Fibroblast of the aortic adventitia (primary cell): ENCODE measurements at places on chromosomes 5 and 9.

- peak; percentile 2 for DNase-seq
Measured at GRCh38 chr5:114789773-114790402, 379.8 kb downstream of the TRIM36 start.

DNA sequence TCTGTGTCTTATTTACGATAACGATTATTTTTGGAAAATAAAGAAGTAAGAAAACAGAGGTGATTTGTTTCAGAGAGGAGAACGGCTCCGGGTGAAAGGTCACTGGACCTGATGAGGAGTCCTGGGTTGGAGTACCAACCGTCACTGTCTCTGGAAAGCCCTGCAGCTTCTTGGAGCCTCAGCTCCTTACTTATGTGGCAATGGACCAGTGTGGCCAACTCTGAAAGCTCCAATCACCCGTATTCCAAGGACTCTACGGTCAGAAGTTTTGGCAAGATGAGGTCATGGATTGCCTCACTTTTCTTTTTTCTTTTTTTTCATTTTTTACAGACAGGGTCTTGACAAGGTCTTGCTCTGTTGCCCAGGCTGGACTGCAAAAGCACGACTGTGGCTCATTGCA, 84.8 kb downstream of the KLF4 start:
- no peak for DNase-seq

GRCh38 chr5:97553604-97554452, 370.8 kb upstream of the RIOK2 start:
- no peak for DNase-seq

GRCh38 chr5:15926586-15926985, 253.0 kb downstream of the MARCHF11 start:
- DNase-seq: peak; percentile 11

- DNase-seq: no peak
Measured at GRCh38 chr9:96551403-96551802, 68.2 kb downstream of the CDC14B start.

- no peak for DNase-seq
Measured at GRCh38 chr5:107284822-107285525, 385.8 kb downstream of the EFNA5 start.

DNA sequence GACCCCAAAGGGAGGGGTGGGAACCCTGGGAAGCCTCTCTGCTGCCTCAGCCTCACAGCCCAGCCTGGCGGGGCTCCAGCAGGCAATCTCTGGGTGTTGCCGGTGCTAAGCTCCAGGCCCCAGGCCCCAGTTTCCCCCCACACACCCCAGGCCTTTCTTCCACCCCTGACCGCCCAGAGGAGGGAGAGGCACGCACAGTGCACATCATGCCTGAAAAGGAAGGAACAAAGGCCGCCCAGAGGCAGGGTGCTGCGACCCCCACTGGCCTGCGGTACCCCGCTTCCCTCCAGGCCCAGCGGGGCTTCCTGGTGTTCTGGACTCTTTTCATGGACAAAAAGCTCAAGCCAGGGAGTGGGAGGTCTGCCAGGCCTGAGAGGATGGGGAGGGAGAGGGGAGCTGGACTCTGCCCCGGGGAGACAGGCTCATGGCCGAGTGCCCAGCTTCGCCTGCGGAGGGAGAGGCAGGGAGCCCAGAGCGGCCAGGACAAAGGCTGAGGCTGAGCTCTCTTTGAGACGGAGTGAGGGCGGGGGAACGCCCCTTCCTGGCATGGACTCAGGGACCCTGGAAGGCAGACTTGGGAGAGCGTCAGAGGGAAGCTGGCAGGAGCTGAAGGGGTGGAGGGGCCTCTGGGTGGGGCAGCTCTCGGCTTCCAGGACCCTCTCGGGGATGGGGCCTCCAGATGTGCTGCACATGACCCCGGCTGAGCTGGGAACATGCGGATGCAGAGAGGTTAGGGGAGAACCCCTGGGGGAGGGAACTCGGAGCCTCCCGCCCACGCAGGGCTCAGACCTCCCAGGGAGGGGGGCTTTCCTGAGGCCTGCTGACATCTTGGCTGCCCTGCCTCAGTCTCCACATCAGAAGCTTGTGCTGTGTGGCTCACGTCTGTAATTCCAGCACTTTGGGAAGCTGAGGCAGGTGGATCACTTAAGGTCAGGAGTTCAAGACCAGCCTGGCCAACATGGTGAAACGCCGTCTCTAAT, 1.8 kb upstream of the ENTPD2 start:
- peak; percentile 97 for DNase-seq

- DNase-seq: no peak
Measured at GRCh38 chr5:1815881-1816292, 14.7 kb downstream of the NDUFS6 start.

GRCh38 chr9:11135851-11136250, 523.0 kb upstream of the PTPRD start:
- no peak for DNase-seq

DNA sequence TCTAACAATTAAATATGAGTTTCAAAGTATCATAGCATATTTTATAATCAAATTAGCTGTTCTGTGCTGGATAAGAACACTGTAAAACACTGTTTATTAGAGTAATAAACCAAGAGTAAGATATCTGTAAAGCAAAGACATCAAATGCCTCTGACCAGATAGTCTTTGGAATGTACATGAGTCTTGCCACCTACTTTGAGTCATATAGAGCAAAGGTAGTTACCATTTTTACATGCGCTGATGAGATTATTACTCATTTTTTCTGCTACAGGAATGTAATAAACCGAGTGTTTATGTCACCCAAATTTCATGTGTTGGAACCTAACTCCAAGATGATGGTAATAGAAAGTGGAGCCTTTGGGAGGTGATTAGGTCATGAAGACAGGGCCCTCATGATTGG, 654.5 kb downstream of the CETN3 start:
- no peak for DNase-seq

- no peak for DNase-seq
Measured at GRCh38 chr5:12133520-12133919, 229.3 kb upstream of the CTNND2 start.

DNA sequence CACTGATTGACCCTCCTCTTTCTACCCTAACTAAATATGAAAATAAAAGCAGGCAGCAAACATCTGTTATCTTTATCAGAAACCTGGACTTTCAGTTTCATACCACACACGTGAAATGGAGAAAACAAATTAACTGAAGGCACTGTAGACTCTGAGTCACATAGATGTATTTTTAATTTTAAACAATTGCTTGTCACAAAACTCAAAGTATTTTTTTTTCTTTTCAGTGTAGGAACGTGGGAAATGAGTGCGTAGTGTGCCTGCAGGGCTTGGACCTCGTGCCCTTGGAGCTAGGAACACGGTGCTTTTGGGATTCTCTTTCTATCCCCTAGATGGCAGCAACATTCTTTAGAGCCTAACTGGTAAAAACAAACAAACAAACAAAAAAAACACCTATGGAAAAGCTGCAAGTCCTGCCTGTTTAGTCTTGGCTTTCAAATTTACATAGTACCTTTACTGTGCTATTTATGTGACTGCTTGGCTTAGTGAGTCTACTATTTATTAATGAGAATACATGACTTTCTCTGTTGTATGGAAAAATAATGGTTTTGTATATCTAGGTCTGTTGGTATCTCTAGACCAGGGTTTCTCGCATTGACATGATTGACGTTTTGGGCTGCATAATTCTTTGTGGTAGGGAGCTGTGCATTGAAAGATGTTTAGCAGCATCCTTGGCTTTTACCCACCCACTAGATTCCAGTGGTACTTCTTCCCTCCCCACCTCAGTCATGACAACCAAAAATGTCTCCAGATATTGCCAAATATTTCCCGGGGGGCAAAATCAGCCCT, 16.8 kb upstream of the ACTBL2 start:
- peak; percentile 92 for DNase-seq

- no peak for DNase-seq
Measured at GRCh38 chr9:80952363-80952922, 736.9 kb downstream of the TLE1 start.

- peak; percentile 33 for DNase-seq
Measured at GRCh38 chr9:136625101-136626065, 37.3 kb upstream of the EGFL7 start.

DNA sequence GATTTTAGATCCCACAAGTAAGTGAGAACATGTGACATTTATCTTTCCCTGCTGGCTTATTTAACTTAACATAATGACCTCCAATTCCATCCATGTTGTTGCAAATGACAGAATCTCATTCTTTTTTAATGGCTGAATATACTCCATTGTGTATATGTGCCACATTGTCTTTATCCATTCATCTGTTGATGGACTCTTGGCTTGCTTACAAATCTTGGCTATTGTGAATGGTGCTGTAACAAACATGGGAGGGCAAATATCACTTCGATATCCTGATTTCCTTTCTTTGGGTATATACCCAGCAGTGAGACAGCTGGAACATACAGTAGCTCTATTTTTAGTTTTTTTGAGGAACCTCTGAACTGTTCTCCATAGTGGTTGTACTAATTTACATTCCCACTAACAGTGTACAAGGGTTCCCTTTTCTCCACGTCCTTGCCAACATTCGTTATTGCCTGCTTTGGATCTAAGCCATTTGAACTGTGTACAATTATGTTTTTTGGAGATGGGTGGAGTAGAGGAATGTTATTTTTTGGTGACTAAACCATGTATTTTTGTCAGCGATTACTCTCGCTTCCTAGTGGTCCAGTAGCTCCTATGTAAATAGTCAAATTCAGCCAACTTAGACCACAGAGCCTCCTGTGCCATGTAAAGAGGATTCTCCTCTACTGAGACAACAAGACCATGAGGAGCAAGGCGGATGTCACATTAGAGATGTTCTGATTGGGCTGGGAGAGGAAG, 60.6 kb downstream of the TNFSF15 start:
- DNase-seq: peak; percentile 73

- DNase-seq: no peak
Measured at GRCh38 chr5:180287868-180288267, 4.0 kb downstream of the MAPK9 start.

GRCh38 chr5:2740876-2741555, 10.5 kb downstream of the IRX2 start:
- no peak for DNase-seq

GRCh38 chr5:131242728-131243255, 21.1 kb upstream of the CDC42SE2 start:
- DNase-seq: peak; percentile 77

DNA sequence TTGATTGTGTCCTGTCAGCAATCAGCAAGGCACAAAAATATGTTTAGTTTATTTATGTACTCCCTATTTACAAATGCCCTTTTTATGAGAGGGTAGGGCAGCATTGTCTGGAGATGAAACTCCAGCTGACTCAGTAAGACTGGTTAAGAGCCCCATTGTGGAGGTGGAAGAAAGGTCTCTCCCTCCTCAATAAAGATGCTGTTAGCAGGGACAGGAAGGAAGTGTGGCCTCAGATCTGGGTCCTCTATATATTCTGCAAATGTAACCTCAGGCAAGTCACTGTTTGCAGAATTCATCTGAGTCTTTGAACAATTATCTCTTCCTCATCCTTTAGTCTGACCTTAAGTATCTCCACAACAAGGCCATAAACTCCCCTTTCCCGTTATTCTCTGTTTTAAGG, 48.3 kb upstream of the TRAF1 start:
- DNase-seq: no peak

- no peak for DNase-seq
Measured at GRCh38 chr9:107635101-107635802, 145.7 kb upstream of the KLF4 start.

GRCh38 chr9:84189904-84190303, 150.7 kb downstream of the SLC28A3 start:
- no peak for DNase-seq

DNA sequence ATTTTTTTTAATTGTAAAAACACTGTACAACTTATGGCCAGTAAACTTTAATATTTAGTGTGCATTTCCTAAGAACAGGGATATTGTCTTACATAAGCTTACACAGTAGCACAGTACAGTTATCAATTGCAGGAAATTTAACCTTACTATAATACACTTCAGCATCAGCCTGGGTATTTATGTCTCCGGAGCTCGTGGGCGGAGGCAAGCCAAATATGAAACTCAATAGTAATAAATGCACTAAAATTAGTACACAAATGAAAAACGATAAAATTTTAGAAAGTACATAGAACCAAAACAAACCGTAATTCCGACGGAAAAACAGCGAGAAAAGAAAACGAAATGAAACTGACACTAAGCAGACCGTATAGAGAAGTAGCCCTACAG, 91.2 kb downstream of the ANXA2R start:
- no peak for DNase-seq

DNA sequence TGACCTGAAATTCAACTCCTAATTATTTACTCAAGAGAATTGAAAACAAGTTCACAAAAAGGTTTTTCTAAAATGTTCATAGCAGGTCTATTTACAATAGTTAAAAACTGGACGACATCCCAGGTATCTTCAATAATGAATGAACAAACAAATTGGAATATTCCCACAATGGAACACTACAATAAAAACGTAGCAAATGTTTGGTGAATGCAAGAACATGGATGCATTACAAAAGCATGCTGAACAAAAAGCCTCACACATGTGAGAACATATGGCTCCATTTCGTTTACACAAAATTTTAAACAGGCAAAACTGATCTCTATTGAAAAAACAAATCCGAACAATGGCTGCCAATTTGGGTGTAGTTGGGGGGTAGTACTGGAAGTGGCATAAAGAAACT, 669.9 kb downstream of the MTRR start:
- no peak for DNase-seq

DNA sequence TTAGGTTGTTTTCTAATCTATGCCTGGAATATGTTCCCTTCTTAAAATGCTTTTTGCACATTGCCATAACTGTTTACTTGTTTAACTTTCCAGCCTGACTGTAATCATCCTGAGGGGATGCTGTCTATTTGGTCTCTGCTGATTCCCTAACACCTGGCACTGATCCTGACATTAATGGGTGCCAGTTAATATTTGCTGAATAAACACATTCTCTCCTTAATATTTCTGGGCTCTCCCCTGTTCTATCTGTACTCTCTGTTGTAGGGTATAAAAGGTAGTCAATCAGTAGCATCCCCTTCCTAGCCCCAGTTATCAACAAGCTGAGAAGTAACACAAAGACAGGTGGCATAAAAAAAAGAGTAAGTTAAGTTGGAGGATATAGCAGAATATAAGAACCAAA, 21.3 kb upstream of the SLC31A2 start:
- DNase-seq: no peak

DNA sequence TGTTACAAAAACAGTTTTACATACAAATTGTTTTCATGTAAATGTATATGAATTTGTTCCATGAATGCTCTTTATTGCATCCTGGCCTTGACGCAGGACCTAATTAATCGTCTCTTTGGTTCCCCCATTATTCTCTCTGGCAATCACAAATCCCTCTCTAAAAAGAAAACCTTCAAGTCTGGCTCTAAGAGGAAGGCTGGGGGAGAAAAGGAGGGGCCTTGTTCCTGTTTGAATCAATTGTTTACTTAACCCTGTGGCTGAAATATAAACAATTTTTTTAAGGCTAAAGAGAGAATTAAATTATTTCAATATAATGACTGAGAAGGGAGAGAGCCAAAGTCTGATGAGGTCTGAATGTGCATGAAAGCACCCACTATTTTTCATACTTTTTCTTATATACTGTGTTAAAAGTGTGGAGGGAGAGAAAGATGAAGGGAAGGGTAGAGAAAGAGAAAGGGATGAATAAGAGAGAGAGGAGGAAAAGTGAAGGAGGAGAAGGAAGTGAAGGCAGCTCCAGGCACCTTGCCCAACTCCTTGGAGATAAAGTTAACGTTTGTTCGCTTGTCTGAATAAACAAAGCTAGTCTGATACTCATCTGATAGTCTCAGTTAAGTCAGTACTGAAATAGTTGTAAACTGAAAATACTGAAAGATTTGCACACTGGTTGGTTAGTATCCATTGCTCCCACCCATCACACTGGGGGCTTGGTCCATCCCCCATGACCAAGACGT, 116.4 kb upstream of the SPDL1 start:
- DNase-seq: no peak
